ENCODE measurements at places on chromosomes 5 and 9.

DNA sequence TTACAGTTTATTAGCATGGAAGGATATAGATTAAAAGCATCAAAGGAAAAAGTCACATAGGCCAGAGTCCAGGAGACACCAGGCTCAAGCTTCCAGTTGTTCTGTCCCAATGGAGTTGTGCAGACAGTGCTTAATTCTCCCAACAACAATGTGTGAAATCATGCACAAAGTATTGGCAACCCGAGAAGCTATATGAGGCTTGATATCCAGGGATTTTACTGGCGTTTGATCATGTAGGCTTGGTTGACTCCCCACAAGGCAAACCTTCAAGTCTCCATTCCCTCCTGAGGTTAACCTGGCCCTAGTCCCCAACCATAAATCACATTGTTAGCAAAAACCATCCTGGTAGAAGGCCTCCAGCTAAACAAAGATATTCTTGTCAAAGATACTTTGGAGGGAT is 141.5 kb downstream of the ADAMTS19 start:
- no peak for DNase-seq

GRCh38 chr5:465591-466403 is 22.8 kb downstream of the EXOC3 start:
- no peak for DNase-seq

DNA sequence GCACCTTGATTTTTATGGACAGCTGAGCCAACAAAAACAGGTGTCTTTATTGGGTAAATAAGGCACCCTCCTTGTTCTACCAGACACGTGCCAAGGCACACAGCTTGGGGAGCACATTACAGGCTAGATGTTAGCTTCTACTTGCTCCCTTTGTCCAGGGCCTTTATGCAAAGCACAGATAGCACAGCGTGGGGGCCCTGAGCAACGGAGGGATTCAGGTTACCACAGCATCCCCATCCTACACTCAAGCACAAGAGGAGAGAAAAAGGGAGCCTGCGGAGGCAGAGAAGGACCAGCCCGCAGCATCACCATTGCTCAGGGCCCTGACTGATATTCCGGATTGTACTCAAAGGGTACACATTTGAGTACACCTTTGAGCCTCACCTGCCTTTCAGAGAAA is 181.7 kb upstream of the KIF2A start:
- no peak for DNase-seq

GRCh38 chr5:98917433-98917832 is 11.4 kb downstream of the CHD1 start:
- DNase-seq = no peak

DNA sequence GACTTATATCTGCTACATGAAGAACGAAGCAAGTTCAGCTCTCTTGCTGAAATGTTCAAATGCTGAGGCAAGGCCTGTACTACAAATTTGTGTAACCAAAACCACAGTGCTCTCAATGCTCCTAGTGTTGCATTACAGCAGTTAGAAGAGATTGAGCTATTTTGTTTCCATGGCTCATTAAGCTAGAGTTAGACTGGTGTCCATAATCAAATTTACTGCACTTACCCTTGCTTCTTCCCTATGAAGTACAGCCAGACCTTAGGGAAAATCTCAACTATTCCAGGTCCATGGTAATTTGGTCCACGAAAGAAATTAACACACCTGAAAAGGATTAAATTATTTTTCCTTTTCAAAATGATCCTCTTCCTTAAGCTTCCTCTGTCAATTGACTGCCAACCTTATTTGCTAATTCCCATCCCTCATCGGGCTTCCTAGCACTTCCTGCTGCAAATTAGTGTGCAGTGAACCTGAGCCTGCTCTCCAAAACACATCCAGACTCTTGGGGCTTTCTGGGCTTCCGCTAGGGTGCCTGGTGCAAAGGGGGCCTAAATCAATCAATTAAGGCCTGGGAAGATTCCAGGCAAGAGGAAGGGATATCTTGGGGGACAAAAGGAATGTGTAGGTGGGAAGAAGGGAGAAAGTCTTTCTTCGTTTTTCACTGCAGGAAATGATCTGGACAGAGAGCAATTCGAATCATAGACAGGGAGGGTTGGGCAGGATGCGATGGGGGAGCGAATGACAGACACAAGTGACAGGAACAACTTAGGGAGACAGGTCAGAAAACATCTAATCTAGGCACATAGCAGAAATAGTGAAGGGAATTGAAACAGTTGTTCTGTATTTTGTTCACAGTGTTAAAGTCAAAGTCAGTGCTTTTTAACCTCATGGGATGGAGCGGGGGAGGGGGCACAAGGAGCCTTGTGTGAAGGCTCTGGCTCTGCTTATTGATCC is 542.4 kb downstream of the RAB3C start:
- no peak for DNase-seq

- DNase-seq = no peak
Observed at GRCh38 chr5:152501294-152501693, 96.2 kb upstream of the NMUR2 start.

- DNase-seq = no peak
Observed at GRCh38 chr5:136190904-136191303, 2.1 kb downstream of the SMIM32 start.

DNA sequence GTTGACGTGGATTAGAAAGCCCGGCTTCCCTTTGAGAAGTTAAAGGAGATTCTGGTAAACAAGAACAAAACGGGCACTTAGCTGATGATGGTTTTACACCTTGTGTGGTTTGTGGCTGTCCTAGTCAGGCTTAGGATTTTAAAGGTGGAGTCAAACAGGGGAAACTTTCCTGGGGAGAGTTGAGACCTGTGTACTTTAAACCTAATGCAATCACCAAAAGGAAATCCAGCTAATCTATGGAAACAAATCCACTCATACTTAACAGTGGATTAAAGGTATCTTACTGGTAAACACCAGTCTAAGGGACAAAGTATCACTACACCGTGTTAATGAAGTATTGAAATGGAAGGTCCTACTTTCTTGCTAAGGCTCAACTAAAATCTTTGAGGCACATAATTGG is 150.3 kb upstream of the PCA3 start:
- DNase-seq = no peak

DNA sequence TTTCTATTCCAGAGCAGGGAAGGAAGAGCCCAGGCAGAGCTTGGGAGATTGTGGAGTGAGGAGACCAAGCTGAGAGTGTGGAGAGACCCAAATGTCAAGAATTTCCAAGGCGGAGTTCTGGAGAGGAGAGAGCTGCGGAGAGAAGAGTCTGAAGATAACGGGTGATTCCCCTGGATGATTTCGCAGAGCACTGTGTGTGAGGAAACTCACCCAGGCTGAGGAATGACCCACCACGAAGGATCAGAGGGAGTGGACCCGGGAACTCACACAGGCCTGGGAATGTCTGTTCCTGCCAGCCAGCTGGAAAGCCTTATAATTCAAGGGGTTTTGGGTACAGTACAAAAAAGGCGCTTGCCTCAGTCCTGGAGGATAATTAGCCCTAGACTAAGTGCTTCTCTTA is 94.2 kb downstream of the WNK2 start:
- no peak for DNase-seq

- no peak for DNase-seq
Observed at GRCh38 chr5:151483647-151484046, 36.2 kb downstream of the SLC36A1 start.

DNA sequence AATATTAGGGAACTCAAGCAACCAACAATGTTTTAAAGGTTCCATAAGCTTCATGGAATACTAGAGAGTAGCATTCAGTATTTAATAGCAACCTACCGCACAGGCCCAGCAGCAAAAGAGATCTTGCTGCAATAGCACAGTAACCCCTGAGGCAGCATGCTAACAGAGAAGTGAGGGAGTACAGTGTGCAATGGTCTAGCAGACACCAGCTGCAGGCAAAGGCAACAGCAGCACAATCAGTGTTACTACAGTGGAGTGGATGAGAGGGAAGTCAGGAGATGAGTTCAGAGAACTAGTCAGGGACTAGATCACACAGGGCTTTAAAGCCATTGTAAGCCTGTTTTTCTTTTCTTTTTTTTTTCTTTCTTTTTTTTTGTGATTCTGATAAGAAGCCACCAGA is 2.8 kb downstream of the TICAM2 start:
- DNase-seq = no peak

- no peak for DNase-seq
Observed at GRCh38 chr5:135747824-135748223, 86.6 kb upstream of the SLC25A48 start.

DNA sequence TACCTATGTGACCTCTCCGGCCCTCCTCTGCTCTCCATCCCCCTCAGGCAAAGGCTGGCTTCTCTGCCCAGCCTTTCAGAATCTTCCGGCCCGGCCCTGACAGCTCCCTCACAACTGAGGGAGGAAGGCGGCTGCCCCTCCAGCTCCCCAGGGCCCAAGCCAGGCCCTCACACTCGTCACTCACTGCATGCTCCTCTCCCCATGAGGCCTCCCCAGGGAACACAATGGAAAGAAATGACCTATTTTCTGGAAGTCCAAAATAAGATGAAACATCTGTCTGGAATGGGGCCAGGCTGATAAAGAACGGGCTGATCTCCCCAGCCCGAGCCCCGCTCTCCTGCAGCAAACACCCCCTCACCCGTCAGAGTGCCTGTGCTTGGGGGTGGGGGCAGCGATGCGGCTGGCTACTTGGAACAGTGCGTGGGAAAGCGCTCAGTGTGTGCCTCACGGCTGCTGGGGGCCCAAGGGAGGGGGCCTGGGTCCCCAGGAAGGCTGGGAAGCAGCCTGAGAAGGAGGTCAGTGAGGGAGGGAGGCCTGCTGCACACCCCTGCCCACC is 11.3 kb downstream of the PDGFRB start:
- DNase-seq = no peak

DNA sequence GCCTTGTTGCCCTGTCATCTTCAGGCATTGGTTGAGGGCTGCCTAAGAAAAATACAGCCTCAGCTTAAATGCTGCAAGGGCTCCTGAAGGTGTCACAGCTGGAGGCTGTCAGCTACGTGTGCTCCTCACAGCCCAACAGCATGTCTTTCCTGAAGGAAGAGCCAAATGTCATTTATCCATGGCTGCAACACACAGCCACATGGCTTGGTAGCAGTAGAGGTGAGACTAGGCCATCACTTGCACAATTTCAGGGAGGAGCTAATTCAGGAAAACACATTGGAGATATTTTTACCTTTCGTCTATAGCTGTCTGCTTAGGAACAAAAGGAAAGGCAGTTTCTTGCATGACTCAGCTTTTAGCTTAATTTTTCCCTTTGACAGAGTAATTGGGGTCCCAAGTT is 260.7 kb downstream of the SYK start:
- no peak for DNase-seq

DNA sequence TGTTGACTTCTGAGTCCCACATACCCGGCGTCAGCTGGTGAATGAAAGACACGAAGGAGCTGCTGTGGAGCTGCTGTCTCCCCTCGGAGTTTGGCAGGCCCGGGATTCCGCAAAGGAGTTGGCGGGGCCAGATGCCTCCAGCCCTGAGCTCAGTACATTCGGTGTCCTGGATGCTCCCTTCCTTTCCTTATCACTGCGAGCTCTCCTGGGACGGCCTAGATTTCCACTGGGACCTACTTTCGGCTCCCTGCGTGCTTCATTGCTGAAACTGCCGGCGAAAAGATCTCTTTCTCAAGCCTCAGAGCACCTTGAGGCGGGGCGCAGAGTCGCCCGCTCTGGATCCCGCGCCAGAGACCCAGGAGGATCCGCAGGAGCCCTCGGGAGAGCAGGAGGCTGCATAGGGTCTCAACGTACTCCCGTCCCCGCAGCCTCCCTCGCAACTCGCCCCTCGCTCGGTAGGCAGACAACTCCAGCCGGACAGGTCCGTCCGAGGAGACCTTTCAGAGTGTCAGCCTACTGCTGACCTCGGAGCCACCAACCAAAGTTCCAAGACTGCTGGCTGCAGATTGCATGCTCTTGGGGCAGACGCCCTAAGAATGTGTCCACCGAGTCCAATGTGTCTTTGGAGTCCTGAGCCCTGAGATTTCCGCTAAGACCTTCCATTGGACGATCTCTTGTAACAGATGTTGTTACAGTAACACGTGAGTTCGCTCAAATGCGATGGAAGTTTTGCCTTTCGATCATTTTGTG is 6.1 kb downstream of the ANXA2R start:
- no peak for DNase-seq

DNA sequence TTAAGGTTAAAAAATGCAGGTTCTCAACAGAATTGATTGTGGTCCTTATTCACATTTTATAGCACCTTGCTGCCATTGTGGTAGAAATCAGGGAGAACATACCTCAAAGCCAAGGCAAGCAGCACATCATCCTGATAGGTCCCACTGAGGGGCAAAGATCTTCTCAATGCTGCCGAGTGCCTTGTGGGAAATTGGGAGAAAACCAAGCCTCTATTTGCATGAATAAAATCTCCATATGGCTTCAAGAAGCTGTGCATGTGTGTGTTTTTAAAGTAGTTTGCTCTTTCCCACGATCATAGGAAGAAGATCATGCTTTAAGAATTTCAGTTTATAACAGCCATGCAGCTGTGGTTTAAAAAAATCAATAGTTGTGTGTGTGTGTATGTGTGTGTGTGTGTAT is 216.9 kb upstream of the FBXL7 start:
- DNase-seq = no peak

DNA sequence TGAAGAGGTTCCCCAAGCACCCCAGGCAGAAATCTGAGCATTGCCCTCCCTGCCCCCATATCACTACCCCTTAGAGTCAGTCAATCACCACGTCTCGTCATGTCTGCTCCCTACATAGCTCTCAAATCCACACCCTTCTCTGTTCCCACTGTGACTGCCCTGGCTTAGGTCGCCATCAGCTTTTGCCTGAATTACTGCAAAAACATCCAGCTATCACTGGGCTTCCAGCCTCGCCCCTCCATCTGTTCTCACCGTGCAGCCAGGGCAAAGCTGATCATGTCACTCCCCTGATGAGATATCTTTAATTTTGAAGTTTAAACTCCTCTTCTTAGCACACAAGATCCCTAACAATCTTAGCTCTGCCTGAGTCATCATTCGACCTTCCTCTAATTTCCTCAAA is 89.6 kb upstream of the TBC1D2 start:
- DNase-seq = no peak

DNA sequence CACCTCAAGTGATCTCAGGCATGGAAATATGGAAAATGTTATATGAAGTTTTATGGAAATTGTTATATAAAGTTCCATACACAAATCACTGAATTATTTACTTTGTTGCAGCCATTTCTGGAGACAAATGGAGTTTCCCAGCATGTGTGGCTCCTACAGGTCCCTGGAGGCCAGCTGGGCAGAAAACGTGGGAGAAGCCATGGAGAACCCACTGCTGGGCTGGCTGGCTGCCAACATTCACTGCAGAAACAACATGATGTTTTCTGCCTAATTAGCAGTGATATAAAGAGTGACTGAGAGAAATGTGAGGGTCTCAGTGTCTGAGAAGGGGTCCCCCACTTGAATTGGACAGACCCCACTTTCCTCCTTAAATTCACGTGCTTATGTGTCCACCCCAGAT is 208.8 kb upstream of the IRX2 start:
- no peak for DNase-seq

GRCh38 chr9:89426384-89426961 is 71.4 kb downstream of the SEMA4D start:
- no peak for DNase-seq

GRCh38 chr9:129810788-129811187 is 7.8 kb downstream of the TOR1B start:
- DNase-seq = no peak

GRCh38 chr9:21796768-21797167 is 5.7 kb upstream of the MTAP start:
- no peak for DNase-seq

- DNase-seq = no peak
Observed at GRCh38 chr5:68947986-68948385, 145.8 kb upstream of the SLC30A5 start.

All from activated CD8-positive, alpha-beta memory T cell treated with anti-CD3 and anti-CD28 coated beads for 48 hours (primary cell).